ENCODE measurements at places on chromosomes 12 and 14. TPM values are rescaled to one million over a fixed set of nuclear protein-coding genes. Genes with fewer than 3 reads are reported as not detected.

DNA sequence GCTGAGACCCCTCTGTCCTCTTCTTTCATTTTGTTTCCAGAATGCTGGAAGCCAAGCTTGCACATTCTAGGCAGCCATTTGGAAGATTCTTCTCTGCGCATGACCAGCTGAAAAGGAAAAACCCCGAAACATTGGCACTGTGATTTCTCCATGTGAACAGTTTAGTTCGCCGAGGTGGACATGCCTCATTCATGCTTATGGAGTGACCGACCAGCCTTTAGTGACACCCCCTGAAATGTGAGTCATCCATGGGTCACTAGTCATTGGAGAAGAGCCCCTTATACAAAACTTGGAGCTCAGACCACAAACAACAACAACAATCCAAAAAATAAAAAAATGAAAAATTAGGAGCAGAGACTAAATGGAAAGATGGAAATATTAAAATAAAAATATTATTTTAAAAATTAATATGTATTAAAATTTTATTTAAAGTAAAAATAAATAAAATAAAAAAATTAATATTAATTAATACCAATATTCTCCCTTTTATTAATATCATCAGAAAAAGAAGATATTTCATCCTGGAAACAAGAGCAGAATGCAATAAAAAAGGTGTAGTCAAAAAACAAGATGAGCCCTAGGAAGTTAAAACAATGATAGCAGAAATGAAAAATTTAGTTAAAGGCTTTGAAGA is 9.5 kb upstream of the KRT7 start:
- no peak for DNase-seq

LGR5 gene
- total RNA-seq, result 0.33 TPM

- peak; percentile 55 for DNase-seq
These were observed 45.0 kb upstream of the REP15 start for GRCh38 chr12:27651201-27651600.

DNA sequence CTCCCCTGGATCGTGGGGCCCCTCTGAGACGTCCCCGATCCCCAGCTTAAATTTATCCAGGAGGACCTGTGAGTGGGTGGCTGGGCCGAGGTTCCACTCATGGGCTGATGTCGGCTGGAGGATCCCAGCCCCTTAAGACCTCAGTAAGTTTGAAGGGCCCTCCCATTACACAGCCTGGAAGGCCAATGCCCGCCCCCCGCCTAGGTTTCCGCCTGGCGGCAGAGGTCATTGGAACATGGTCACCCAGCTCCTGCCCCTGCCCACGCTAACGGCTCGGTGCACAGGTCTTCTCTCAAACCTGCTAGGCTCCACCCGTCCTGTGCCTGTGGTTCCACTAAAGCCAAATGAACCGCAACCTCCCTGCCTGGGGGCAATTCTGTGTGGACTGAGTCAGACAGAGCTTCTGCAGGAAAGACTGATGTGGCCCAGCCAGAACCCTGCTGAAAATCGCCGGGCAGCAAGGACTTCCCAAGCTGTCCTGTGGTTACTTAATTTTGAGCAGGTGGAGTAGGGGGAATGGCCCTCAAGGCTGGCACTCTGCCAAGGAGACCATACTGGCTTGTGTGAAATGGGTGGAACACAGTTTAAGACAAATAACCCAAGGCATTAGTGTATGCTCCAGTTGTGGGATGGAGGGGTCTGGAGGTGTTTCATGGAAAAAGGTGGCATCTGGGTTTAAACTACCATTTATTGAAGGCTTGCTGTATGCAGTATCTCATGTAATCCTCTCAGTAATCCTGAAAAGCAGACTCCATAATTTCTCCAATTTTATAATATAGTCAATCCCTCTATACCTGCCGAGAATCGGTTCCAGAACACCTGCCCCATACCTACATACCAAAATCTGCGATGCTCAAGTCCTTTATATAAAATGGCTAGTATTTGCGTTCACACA is 903 bp upstream of the NT5DC3 start:
- DNase-seq, result peak; percentile 99

TAS2R42 gene
- not detected for total RNA-seq

- peak; percentile 89 for DNase-seq
These were observed 103.8 kb downstream of the OSBPL8 start for GRCh38 chr12:76455582-76456345.

DNA sequence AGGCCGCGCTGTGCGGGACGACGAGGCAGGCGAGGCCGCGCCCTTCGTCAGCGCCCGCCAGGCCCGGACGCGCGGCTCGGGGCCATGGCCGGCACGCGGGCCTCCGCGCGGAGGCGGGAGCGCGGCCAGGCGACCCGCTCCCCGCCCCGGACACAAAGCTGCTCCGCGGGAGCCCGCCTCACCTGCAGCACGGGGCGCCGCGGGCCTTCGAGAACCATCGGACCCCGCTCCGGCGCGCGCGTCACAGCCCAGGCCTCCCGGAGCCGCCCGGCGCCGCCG is 342 bp downstream of the DICER1 start:
- no peak for DNase-seq

DNA sequence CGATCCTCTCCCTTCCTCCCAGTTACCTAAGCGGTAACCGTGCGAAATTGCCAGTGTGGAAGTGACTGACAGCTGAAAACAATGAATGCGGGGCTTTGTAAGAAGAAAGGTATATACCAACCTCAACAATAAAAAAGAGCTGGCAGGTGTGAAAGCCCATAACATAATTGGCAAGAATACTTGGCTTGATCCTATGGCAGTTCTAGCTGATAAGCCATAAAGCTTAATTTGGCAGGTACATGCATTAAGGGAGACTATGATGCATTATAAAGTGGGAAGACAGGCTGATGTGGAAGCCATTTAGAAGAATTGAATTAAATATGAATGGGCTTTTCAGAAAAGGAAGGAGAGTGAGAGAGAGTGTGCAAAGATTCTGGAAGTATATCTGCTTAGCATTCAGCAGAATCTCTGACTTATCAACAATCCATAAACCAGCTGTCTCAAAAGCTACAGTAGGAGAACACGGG is 71.3 kb downstream of the CRACR2A start:
- DNase-seq, result no peak

DNA sequence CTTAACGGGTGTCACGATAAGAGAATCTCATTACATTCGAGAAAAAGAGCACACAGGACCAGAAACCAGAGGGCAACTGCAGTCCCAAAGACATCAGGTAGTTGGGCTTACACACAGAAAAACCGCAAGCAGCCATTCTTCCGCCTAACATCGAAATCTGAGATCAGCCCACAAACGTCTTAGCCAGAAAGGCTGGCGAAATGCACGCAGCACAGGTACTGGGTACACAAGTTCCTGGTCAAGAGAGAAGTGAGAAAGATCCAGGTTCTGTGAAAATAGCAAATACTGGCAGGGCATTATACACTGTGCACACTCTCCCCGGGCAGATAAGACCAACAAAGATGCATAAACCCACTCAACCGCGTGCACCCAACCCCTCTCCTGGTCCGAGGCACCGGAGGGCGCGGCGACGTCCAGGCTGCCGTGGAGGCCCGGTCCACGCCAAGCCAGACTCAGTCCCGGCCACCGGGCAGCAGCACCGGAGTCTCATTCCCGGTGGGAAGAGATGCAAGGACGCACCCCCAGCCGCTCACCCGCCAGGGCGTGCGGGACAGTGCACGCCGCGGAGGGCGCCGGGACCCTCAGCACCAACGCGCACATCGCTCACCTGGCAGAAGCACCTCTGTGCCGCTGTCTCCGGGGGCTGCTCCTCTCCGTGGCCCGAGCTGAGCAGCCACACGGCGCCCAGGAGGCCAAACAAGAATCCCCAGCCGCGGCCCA is 437 bp downstream of the ERO1A start:
- peak; percentile 71 for DNase-seq

DPPA3 gene
- total RNA-seq, result not detected

DNA sequence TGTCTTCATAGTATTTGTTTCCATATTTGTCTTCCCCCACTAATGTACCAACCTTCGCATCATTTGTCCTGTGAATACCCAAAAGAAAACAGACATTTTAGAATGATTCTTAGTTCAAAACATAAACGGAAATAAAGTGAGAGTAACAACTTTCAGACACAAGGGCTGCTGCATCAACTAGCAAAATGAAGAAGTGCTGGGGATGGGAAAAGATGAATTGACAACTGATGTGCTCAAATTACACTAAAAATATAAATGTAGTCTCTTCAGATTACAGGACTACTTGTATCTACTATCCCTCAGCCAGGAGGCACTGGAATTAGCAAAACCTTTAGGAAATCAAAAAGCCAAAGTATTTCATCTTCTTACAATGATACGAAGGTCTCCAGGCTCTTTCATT is 743 bp downstream of the NDUFA12 start:
- no peak for DNase-seq

- peak; percentile 51 for DNase-seq
These were observed 47.8 kb downstream of the SAV1 start for GRCh38 chr14:50620341-50620740.

GRCh38 chr14:32754209-32754608 is 184.5 kb upstream of the NPAS3 start:
- DNase-seq, result no peak

SIX1 gene
- 0.17 TPM for total RNA-seq

DNA sequence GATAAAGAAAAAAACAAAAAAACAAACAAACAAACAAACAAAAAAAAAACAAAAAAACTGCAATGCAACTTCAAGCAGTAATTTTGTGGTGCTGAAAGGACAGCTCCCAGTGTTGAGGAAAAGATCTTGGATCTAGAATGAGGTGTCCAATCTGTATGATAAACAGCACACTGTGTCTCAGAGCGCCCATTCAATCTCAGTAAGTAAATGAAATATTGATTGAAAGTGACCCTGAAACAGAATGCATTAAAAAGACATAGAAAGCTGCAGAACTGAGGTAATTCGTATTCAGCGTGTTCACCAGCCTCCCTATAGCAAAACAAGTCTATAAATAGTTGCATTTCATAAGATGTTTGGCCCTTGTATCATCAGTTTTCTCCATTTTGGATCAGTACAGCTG is 153.0 kb downstream of the NOVA1 start:
- no peak for DNase-seq

DNA sequence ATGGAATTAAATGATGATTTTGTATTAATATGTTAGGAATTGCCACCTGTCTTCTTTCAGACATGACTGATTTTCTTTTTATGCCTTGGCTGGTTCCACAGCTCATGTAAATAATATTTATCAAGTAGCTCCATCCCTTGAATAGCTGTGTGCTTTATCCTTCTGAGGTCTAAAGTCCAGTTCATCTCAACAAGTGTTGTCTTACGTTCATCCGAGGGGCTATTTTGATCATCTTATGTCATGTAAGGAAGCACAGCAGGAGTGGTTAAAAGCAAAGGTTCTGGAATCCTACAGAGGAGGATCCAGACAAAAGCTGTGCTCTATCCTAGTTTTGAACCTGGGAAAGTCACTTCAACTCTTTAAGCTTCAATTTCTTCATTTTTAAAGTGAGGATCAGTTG is 123.7 kb upstream of the ATP2B1 start:
- no peak for DNase-seq

KRT79 gene
- not detected for total RNA-seq

DNA sequence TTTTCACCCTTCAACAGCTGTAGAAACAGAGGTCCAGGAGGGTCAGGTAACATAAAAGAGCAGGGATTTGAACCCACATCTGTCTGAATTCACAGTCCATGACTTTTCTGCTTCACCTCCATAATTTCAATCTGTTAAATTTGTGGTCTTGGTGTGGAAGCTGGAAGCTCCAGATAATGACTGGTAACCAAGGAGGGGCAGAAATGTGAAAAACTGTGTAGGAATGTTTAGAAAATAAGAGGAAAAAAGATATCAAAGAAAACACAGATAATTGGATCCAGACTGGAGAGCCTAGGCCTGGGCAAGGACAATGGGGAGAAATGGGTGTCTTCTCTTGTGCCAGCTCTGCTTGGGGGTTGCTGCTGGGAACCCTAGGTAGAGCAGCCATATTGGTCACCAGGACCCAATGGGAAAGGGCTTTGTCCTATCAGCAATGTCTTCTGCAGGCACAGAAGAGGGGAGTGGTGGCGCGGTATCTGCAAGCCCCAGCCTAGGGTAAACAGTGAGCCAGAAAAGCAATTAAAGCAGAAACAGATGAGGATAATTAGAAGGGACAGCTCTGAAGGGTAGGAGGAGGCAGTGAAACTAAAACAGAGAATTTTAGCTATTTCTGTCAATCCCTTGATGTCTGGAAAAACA is 54.3 kb upstream of the CCDC91 start:
- DNase-seq, result no peak
